Endothelial cell of umbilical vein (primary cell): ENCODE measurements at places on chromosomes 7 and 10. TPM values are rescaled to one million over a fixed set of nuclear protein-coding genes. Genes with fewer than 3 reads are reported as not detected.

Gene CACNB2
- not detected in 2 replicates for total RNA-seq

Gene PHTF2
- 21.4 TPM in 2 replicates for total RNA-seq

Gene HIF1AN
- total RNA-seq = 33.8 and 34.0 TPM in 2 replicates

Gene PRLHR
- total RNA-seq = not detected in 2 replicates

Gene EMX2
- not detected in 2 replicates for total RNA-seq

Gene SFTPA1
- not detected in 2 replicates for total RNA-seq

- H3K27me3 ChIP-seq = no peaks in the 10 kb centered on the region
- H3K27ac ChIP-seq = no peak overlapping the region
- H3K4me1 ChIP-seq = no peaks in the 10 kb centered on the region
- H3K36me3 ChIP-seq = no peaks in the 10 kb centered on the region
- no peak overlapping the region for H3K4me3 ChIP-seq
- DNase-seq = no peak
Observed at GRCh38 chr7:156881679-156882078, 11.3 kb downstream of the LMBR1 start.

GRCh38 chr7:2205036-2205780, 27.5 kb downstream of the MAD1L1 start:
- no peak overlapping the region for H3K27ac ChIP-seq
- no peak for DNase-seq
- no peaks in the 10 kb centered on the region for H3K27me3 ChIP-seq

GRCh38 chr10:7545261-7545660, 121.5 kb downstream of the ITIH5 start:
- H3K36me3 ChIP-seq = no peaks in the 10 kb centered on the region
- no peaks in the 10 kb centered on the region for H3K27me3 ChIP-seq
- H3K4me1 ChIP-seq = no peaks in the 10 kb centered on the region
- H3K27ac ChIP-seq = no peak overlapping the region

GRCh38 chr7:90469554-90469953, at the start of gene PTTG1IP2:
PTTG1IP2 (plus strand) TSS chr7:90469639; CDS start chr7:90469787, 148 bp downstream.
- peaks cover 7% of the 10 kb centered on the region for H3K4me1 ChIP-seq
- no peak for DNase-seq
- no peak within 1 kb of the TSS for H3K4me3 ChIP-seq
- no peaks in the 10 kb centered on the region for H3K36me3 ChIP-seq

DNA sequence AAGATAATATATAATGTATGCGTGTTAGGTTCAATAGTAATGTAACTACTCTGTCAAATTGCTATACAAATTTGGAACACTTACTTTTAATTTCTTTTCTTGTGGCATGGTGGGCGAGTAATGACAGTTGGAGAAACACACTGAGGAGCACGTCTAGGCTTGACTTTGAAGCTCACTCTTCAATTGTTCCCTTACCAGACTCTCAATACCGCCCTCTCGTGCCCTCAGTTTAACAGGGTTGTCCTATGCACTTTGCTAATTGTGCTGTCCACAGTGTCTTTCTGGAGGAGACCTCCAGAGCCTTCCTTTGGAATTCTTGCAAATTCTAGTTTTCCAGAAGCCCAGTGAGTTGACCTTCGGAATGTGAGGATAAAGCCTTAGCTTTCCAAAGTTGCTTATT, 107.2 kb upstream of the RELN start:
- H3K4me3 ChIP-seq = no peak overlapping the region
- H3K36me3 ChIP-seq = no peaks in the 10 kb centered on the region
- H3K4me1 ChIP-seq = no peaks in the 10 kb centered on the region
- peak; percentile 11 for DNase-seq
- peaks cover 2% of the 10 kb centered on the region for H3K27me3 ChIP-seq

- H3K27ac ChIP-seq = no peak within 1 kb of the TSS
- peaks cover 16% of the 10 kb centered on the region for H3K27me3 ChIP-seq
- DNase-seq = peak; percentile 43
- no peaks in the 10 kb centered on the region for H3K36me3 ChIP-seq
Observed at GRCh38 chr7:128791121-128791971, at the start of gene CCDC136. CCDC136 (plus strand) TSS chr7:128791968; CDS start chr7:128792412, 444 bp downstream.

GRCh38 chr7:97868314-97868713, 3.9 kb downstream of the ASNS start:
- peaks cover 3% of the 10 kb centered on the region for H3K4me1 ChIP-seq
- no peaks in the 10 kb centered on the region for H3K36me3 ChIP-seq
- no peak overlapping the region for H3K27ac ChIP-seq
- H3K27me3 ChIP-seq = no peaks in the 10 kb centered on the region

DNA sequence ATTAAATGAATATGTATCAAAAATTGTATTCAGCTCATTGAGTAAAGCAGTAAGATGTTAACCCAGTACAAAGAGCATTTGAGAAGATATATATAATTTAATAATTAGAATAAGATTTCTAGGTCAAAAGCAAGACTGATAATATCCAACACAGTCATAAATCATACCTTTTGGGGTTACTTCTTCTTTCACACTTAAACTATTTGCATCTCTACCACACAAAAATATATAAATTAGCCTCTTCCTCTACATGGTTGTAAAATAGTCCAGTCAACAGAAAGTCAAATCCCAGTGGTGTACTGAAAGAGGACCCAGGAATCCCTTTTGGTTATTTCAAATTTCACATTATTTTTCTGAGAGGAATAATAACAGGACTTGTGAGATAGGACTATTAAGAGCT, 204.6 kb upstream of the INHBA start:
- no peak overlapping the region for H3K4me3 ChIP-seq
- no peaks in the 10 kb centered on the region for H3K27me3 ChIP-seq
- DNase-seq = no peak

DNA sequence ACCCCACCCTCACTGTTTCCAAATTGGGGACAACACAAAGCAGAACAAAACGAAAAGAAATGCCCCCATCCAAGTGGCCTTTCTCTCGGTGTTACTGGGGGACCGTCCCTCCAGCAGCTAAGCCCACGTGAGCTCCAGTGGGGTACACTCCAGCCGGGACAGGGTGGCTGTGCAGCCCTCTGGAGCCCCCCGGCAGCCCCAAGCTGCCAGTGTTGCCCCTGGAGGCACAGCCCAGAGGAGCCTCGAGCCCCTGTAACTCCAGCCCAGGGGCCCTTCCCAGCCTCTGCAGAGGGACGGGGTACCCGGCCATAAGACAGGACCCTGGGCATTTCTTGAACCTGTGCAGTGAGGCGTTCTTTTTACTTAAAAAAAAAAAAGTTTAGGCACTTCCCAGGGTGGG, 124.5 kb upstream of the KCTD7 start:
- DNase-seq = no peak
- no peak overlapping the region for H3K4me3 ChIP-seq
- no peaks in the 10 kb centered on the region for H3K36me3 ChIP-seq
